ENCODE measurements at places on chromosomes 3 and 15. TPM values are rescaled to one million over a fixed set of nuclear protein-coding genes. Genes with fewer than 3 reads are reported as not detected.

GRCh38 chr3:182046166-182046764, 334.5 kb downstream of the SOX2 start:
- no peak for DNase-seq

DNA sequence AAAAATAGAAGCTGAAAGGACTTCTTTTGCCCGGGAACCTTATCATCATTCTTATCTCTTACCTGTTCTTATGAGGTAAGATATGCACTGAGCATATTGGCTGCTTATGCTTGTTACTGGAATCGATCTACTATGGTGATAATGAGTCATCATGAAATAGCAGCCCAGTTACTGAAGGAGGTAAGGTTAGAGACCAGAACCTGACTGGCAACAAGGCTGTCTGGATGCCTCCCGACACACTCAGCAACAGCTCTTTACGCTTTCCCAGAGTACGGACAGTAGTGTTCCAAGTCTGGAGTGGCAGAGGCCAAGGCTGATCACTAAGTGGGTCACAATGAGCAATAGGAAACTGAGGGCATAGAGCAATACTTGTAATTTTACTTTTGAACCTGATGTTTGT, 314.1 kb downstream of the NLGN1 start:
- no peak for DNase-seq

- no peak for DNase-seq
Measured at GRCh38 chr15:71002316-71002715, 109.7 kb downstream of the LRRC49 start.

DNA sequence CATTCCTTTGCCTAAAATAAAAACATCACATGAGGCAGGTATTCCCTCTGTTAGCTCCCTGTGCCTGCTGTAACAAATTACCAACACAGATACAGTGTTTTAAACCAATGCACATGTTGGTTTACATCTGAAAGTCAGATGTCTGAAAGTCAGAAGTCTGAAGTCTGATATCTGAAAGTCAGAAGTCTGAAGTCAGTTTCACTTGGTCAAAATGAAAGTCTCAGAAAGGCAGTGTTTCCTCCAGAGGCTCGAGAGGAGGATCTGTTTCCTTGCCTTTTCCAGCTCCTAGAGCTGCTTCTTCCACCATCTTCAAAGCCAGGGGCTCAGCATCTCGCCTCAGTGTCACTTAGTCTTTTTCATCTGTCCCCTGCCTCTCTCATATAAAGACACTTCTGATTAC, 22.0 kb downstream of the SST start:
- DNase-seq = no peak

GRCh38 chr3:184815046-184815930, 3.3 kb downstream of the VPS8 start:
- DNase-seq = no peak

DNA sequence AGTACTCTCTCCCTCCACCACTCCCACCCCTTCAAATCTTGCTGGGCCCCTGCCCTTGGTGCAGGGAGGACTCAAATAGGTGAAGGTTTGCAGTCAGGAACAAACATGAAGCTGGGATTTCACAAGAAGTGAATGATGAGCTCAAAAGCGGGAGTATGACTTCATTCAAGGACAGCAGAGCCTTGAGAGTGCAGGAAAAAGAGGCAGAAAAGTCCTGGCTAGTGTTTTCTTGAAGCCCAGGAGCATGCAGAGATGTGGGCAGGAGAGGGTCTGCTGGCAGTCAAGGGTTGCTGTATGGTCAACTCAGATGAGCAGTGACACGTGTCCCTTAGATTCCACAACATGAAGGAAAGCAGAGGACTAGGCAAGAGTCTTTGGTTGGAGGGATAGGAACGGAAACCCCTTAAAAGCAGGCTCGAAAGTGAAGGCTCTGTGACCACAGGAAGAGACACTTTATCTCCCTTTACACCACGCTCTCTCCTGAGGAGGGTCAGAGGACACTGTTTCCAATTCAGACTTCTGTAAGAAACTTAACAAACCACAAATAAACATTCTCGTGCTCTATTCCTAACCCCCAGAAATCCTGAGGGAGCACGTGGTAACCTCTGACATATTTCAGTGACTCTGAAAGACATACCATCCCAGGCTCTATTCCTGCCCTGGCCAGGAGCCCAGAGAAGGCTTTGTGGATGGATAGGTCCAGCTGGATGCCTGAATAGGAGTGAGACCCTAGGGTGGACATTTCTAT, 168.0 kb upstream of the NDN start:
- no peak for DNase-seq

DNA sequence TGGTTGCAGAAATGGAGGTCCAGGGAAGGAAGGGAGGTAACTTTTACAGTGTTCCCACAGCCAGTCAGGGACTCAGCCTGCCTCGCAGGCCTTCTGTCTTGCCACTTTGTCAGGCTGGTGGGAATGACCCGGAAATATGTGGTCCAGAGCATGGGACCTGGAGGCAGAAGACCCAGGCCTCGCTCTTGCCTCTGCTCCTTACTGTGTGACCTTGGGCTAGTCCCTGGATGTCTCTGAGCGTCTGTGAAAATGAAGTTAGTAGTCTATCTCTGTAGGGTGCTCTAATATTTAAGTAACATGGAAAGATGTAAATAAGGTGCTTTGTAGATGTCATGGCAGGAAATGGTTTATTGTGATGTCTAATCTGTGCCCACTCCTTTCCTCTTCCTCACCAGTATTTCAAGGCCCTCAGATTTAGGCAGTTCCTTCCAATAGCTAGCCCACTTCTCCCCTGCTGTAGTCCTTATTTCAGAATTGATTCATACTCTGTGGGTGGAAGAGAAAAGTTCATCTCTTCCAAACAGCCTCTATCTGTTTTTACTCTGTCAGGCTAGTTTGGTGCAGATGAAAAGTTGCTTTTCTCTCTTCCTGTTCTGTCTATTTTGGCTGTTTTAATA, 9.1 kb downstream of the CORO2B start:
- DNase-seq = no peak

DNA sequence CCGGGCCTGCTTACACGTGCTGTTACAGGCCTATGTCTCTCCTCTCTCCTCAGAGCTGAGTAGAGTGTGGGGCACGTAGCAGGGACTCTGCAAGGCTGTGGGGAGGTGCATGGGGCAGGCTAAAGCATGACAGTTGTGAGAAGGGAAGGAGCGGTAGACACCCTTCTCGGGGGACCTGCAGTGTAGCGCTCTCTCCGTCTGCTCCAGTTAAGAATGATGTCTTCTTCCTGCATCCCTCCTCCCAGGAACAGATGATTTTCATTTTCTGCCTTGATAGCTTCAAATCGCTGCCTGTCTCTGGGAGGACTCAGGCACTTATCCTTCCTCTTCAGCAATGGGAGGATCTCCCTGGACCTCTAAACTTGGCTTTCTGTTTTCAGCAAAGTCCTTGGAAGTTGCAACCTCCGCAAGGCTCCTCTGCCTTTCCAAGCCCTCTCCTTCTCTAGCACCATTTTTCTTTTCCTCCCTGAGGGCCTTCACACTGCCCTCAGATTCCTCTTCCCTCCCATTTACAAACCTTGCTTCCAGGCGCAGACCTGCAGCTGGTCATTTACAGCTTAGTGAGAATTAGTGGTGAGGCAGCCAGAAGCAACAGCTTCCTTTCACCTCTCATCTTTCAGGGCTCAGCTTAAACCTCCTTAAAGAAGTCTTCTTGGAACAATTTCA, 23.4 kb upstream of the TLE3 start:
- DNase-seq = no peak

Gene OR5AC2
- not detected for polyA plus RNA-seq

Measured in aorta (tissue), 5 donors.